ENCODE measurements at places on chromosomes 6 and 20. TPM values are rescaled to one million over a fixed set of nuclear protein-coding genes. Genes with fewer than 3 reads are reported as not detected.
A peak's percentile ranks its signal among the peaks of the same experiment; 100 is the strongest.

- H3K4me3 ChIP-seq, result no peak overlapping the region
- no peaks in the 10 kb centered on the region for H3K4me1 ChIP-seq
- H3K27me3 ChIP-seq, result no peaks in the 10 kb centered on the region
- no peak for DNase-seq
These were observed 85.6 kb downstream of the CD2AP start for GRCh38 chr6:47563162-47563561.

- peak overlapping the region; percentile 22 for H3K4me3 ChIP-seq
- peaks cover 10% of the 10 kb centered on the region for H3K36me3 ChIP-seq
- no peak for DNase-seq
- peak overlapping the region; percentile 88 for H3K27ac ChIP-seq
- H3K4me1 ChIP-seq, result peaks cover 73% of the 10 kb centered on the region
These were observed 5.8 kb downstream of the HMGA1 start for GRCh38 chr6:34242252-34243130.

- H3K4me1 ChIP-seq, result no peaks in the 10 kb centered on the region
- H3K27ac ChIP-seq, result no peak overlapping the region
- DNase-seq, result no peak
- H3K4me3 ChIP-seq, result no peak overlapping the region
These were observed 575.2 kb upstream of the ADGRB3 start for GRCh38 chr6:68059899-68060298.

RAET1L gene
- not detected for total RNA-seq

TREM2 gene
- not detected for total RNA-seq

DNA sequence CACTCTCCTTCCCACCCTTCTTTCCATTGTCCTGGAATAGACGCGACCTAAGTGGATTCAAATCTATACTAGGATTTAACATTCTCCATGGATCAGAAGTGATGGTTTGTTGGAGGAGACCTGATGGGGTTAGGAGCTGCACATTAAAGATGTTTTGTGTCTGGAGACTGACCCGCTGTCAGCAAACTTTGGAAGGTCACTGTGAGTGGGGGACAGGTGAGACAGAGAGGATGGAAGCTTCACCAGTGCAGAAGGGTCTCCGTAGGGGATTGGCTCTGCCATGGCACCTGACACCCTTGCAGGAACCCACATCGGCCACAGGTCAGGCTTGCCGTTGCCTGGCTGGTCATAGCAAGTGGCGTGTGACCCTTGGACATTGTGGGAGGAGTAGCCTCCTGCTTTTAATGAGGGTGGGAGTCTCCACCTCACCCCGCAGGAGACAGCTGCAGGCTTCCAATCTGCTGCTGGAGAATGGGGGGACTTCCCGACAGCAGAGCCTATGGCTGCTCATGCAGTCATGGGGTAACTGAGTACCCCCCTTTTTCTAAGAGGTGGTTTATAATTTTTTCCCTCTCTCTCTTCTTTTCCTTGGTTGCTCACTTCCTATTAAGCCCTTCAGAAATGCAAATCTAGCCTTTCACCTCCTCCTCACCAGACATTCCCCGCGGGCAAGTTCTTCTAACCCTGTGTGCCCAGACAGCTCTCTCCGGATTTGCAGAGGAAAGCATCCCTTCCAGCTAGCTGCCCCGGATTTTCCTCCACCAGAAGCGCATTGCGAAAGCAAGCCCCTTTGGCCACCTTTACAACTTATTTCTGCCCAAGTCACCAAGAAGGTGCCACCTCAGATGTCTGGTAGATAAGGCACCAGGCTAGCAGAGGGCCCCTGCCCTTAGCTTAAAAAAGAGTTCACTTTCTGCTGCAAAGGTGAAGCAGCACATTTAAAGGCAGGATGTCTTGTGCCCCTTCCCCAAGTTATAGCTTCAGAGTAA is 53.5 kb downstream of the DACT2 start:
- no peak overlapping the region for H3K27ac ChIP-seq
- H3K4me1 ChIP-seq, result no peaks in the 10 kb centered on the region
- H3K4me3 ChIP-seq, result no peak overlapping the region
- no peak for DNase-seq
